ENCODE measurements at places on chromosomes 7 and 10. TPM values are rescaled to one million over a fixed set of nuclear protein-coding genes. Genes with fewer than 3 reads are reported as not detected.

FAM25C gene
- not detected for polyA plus RNA-seq

VAX1 gene
- polyA plus RNA-seq, result not detected

SPDYE2B gene
- polyA plus RNA-seq, result 5.1 TPM

LRRC17 gene
- 26.4 TPM for polyA plus RNA-seq

UCN3 gene
- polyA plus RNA-seq, result not detected

CYP51A1 gene
- 31.5 TPM for polyA plus RNA-seq

NOS3 gene
- polyA plus RNA-seq, result 9.2 TPM

OR2A5 gene
- polyA plus RNA-seq, result not detected

- DNase-seq, result no peak
These were observed 182.3 kb downstream of the NRP1 start for GRCh38 chr10:33152146-33152545.

- DNase-seq, result no peak
These were observed 706.8 kb upstream of the LRRTM3 start for GRCh38 chr10:66218981-66219587.

DNA sequence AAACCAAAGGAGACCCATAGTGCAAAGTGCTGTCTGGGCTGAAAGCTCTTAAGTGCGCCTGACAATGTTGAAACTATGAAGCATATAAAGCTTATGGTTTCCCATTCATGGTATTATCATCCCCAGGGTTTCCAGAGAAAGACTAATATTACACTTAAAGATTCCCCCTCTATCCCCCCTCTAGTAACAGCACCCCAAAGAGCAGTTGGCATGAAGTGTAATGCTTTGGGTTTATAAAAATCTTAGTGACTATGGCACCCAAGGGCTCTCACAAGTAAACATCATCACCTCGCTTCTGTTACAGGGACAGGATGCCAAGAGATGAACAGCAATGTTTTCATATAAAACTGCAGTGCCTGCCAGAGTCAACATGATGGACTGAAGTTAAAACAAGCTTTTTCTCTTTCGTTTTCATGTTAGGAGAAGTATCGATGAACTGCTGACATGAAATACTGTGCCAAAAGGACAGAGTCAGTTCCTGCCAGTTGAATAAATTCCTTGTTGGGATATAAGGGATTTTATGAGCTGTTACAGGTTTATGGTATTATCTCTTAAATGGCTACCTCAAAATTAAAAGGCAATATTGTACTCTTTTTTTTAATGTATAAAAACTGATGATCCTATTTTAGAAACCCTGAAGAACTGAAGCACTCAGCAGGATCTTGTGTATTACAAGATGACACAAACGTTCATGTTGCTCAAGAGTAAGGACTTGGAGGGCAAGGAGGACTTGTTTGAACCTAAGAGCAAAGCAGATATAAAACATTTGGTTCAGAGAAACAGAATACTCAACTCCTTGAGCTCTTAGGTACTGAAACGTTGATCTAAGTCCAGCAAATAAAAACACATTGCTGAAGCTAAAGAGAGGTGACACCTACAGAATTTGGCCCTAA is 203.7 kb upstream of the IMMP2L start:
- DNase-seq, result peak; percentile 32

- DNase-seq, result no peak
These were observed 11.7 kb upstream of the VIM start for GRCh38 chr10:17216217-17216900.

DNA sequence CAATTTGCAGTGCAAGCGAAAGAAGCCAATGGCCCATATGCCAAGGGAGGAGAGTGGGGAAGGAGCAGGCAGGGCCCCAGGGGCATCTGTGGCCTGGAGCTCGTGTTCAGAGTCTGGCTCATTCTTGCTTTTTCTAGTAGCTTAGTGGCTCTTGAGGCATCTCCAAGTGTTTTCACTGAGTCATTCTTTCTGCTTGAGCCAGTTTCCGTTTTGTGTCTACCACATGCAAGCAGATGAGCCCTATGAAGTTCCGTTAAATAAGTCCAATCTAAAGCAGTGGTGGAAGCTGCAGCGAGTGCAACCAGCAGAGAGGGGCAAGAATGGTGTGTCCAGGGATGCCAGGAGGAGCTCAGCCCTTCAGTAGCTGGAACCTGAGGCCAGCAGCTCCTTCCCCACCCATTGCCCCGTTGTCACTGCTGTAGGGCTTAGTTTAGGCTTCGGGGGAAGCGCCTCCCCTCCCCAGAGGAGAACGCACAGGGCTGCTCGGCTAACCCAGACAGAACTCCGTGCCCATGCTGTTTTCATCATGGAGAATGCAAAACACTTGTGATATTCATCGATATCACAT is 57.4 kb upstream of the EBF3 start:
- DNase-seq, result peak; percentile 74

- no peak for DNase-seq
These were observed 34.9 kb downstream of the COA1 start for GRCh38 chr7:43694399-43694748.

DNA sequence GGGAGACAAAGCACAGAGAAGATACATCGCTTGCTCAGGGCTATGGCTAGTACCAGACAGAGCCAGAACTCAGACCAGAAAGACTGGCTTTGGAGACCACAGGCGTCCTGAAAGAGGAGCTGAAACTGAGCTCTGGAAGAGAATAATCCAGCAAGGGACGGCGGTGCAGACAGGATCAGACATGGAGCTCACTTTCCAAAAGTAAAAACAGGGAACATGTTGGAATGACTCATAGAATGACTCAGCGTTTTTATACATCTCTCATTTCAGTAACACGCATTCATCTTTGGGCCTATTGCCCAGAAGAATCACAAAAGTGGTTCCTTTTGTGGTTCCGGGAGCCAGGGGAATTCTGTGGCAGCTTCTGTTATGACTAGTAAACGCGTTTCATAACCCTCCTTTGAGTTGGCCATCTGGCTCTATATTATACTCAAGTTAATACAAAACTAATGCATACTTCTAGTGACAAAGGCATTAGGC is 37.2 kb downstream of the PLEKHS1 start:
- peak; percentile 39 for DNase-seq

- no peak for DNase-seq
These were observed 36.2 kb downstream of the SYPL1 start for GRCh38 chr7:106075937-106076336.

GRCh38 chr10:13099666-13100348 is at the start of gene OPTN:
OPTN (plus strand) TSS chr10:13100163; CDS start chr10:13109123, 8,960 bp downstream.
- peak; percentile 80 for DNase-seq

GRCh38 chr10:100291356-100291755 is 4.9 kb upstream of the BLOC1S2 start:
- no peak for DNase-seq

GRCh38 chr10:85983051-85983450 is 383.5 kb downstream of the GRID1 start:
- DNase-seq, result no peak

DNA sequence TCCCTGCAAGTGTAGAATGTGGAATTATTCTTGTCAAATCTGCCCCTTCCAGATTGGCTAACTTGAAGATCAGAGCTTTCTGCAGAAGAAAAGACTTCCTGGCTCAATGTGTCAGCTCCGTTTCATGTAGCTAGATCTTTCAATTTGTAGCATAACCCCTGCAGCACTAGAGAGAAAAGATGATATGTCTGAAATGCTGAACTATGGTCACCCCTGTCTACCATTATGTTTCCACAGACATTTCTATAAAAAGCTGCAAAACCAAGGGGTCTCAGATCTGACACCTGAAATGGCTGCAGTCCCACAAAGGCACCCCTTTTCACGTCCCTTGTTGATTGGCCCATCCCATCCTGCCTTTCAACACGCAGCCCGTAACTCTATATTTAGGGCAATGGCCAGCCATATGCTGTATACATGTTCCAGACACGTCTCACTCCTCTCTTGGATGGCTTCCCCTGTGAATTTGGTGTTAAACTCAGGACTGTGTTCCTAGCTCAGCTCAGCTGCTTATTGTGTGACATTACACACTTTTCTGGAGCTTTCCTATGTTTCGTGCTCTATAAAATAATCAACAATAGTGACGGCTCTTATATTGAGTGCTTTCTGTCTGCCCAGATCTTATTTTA is 648.6 kb upstream of the CELF2 start:
- no peak for DNase-seq

- no peak for DNase-seq
These were observed 173.8 kb upstream of the PPP2R2D start for GRCh38 chr10:131726967-131727366.

DNA sequence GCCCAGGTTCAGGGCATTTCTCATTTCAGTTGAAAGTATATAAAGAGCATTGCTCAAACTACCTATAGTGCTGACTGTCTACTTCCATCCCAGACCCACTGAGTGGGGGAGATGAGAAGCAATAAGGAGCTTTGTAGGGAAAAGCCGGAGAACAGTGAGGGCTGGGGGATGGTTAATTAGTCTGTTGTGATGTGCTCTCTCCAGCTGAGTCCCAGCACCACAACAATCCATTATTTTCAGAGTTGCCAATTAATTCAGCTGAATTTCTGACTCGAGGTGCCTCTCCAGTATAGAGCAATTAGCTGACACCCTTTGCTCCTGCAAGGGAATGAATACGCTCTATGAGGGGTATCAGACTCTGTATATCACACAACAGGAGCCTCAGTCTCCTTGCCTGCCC is 1118.6 kb downstream of the SORCS3 start:
- no peak for DNase-seq

DNA sequence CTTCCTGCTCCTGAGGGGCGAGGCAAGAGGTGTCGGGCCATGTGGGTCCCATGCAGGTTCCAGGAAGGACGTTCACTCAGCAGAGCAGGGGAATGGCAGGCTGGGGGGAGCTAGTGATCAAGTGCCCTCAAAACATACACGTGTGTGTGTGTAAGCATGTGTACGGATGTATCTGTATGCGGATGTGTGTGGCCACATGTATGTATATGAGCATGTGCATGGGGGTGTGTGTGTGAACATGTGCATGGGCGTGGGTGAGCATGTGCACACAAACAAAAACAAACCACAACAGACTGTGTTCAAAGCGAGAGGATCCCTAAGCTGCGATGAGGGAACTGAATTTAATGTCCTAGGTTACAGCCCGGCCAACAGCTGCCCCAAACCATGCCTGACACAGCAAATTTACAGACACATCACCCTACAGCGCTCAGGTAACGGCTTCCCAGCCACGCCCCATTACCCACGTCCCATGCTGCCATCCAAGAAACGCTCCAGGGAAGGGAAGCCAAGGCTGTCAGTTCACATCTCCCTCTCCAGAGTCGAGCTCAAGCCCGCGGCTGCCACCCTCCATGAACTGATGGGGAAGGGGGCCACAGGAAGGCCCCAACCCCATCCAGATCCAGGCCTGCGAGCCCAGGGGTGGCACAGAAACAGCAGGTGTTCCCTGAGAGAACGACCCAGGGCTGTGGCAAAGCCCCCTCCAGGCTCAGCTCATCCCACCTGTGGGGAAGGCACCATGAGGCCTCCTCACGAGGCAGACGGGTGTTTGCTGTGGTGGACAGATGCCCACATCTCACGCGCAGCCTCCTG is 56.6 kb downstream of the PTPRN2 start:
- DNase-seq, result no peak

DNA sequence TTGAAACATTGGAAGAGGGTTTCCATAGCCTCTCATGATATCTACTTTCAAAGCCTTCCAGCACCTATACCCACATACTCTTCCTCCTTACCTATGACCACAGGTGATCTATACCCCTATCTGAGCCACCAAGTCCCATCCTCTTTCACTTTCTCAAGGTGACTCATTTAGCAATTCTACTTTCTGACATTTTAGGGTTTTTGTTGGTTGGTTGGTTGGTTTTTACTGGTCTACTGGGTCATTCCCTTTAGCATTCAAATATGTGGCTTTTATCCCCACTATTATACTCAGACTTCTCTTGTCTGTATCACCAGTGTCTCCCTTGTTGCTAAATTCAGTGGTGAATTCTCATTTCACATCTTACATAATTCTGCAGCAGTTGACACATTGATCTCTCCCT is 130.4 kb upstream of the STEAP4 start:
- DNase-seq, result no peak

- no peak for DNase-seq
These were observed 32.1 kb downstream of the ADCYAP1R1 start for GRCh38 chr7:31084226-31084625.

DNA sequence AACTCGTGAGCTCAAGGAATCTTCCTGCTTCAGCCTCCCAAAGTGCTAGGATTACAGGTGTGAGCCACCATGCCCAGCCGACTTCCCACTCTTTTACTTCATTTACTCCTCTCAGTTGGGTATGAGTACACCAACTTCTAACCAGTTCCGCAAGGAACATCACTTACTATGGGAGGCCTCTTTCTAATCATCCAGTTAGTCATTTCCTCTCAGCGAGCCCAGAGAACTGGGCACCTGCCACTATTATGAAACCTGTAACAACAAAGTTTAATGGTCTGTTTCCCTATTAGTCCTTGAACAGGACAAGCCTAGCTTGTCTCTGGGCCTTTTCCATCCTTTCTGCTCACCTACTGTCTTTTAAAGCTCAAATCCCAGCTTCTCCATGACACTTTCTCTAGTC is 88.8 kb downstream of the DNMBP start:
- DNase-seq, result no peak

DNA sequence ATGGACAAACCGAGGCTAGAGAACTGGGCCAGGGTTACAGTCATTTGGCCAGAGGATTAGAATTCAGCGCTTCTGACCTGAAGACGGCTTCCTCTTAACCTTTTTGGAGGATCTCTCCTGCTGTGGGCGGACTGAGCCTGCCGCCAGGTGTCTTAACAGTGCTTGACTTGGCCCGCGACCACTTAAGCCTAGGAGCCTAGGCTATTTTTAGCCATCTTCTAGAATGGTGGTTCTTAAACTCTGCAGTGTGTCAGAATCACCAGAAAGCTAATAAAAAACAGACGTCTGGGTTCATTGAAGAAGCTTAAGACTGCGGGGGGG is 722 bp downstream of the MDH2 start:
- DNase-seq, result no peak
